Renal pelvis (tissue), 12 donors: ENCODE measurements at places on chromosomes 7 and 10.

- DNase-seq: no peak
Observed at GRCh38 chr10:101228153-101228965, 904 bp downstream of the LBX1 start.

DNA sequence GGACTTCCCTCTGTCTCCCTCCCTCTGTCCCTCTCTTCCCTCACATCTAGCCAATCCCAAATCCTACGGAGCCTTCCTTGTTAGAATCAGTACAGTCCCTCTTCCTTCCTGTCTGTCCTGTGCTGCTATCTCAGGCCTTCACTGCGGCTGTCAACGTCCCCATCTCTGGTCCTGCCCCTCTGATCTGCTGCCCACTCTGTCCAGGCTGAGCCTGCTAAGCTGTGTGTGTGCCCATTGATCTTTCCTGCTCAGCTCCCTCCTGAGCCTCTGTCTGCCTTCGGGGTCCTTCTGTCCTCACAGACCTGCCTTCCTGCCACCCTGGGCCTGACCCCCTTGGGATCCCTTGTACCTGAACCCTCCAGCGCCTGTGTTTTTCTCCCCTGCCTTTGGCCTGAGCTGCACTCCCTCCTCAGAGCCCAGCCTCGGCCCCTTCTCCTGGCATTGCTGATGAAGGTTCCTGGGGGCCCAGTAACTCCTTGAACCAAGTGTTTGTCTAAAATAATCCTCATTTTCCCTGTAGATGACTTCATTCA, 182.1 kb upstream of the SHH start:
- DNase-seq: no peak

DNA sequence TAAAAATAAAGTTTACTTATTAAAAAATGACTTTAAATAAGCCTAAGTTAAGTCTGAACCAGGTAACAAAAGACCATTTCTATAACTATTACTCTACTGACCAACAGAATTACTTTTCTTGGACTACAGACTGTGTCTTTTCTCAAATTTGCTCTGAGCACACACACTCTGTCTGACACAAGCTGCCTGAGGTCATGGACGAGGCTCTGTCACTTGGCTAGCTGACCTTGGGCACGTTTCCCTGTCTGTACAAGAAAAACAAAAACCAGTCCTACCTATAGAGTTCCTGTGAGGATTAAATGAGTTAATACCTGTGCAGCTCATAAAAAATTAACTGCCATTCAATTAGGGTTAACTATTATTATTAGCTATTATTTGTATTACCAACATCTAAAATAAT, 22.9 kb downstream of the ATE1 start:
- DNase-seq: no peak

GRCh38 chr7:154918741-154919140, 84.2 kb downstream of the PAXIP1 start:
- no peak for DNase-seq
